ENCODE measurements at places on chromosomes 11 and 22. TPM values are rescaled to one million over a fixed set of nuclear protein-coding genes. Genes with fewer than 3 reads are reported as not detected.

The KCNE3 gene
- not detected for total RNA-seq

The MPST gene
- 58.8 TPM for total RNA-seq

The OR4C3 gene
- not detected for total RNA-seq

The SLC25A22 gene
- 93.9 TPM for total RNA-seq

The TRIM51 gene
- total RNA-seq: 0.37 TPM
